Sciatic nerve (tissue), 2 donors: ENCODE measurements at places on chromosomes 7 and 10.

GRCh38 chr7:84536271-84536870 lies 341.8 kb upstream of the SEMA3A start:
- DNase-seq = no peak

GRCh38 chr7:115683093-115683492 lies 347.5 kb downstream of the TFEC start:
- DNase-seq = no peak

DNA sequence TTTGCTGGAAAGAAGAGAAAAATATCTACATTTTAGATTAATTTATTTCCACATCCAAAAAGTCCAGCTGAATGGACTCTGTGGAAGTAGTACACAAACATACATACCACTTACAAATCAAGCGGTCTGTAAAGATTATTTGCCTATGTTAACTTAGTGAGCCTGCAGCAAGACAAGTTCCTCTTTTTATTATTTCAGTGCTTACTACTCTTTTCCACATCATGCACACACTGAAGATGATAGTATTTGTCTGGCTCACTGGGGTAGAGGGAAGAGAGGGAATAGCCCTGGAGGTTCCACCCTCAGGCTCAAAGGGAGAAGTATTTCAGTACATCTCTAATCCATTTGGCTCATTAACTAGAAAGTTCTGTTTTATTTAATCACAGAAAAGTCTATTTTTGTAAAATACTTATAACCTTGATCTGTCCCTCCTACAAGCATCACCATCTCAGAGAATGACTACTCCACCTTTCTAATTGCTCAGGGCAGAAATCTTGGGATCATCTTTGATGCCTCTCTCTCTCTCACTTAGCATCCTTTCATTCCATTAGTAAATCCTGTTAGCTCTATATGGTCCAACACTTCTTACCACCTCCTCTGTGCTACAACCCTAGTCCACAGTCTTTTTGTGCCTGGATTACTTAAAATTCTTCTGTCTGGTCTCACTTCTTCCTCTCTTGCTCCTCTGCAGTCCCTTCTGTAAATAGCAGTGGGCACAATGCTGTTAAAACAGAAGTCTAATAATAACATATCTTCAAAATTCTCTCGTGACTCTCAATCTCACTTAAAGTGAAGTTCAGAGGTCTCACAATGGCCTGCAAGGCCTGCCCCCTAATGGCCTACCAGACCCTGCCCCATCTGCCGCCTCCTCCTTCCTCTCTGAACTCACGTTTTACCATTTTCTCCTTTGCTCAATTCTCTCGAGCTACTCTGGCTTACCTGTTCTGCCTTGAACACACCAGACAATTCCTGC lies 64.3 kb upstream of the CCDC6 start:
- DNase-seq = no peak

GRCh38 chr10:58574058-58574457 lies 61.4 kb downstream of the BICC1 start:
- DNase-seq = no peak
